ENCODE measurements at places on chromosomes 6 and 20.

- peak; percentile 52 for DNase-seq
These were observed 17.8 kb downstream of the TMEM30A start for GRCh38 chr6:75266716-75267291.

DNA sequence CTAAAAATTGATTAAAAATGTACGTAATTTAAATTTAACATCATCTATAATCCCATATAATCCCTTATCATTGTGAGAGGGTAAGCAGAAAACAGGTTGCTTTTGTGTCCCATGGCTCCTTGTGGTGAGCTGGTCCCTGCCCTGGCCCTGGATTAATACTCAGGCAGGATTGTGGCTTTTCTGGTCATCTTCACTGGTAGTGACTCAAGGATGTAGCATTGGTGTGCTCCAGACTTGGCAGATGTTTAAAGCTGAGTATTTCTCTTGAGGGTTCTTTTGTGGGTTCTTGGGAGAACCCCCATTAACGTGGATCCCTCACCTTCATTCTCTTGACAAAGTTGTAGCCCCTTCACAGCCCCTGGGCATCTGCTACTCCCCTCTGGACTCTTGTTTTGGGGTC, 39.3 kb downstream of the SNRNP48 start:
- DNase-seq: no peak

- DNase-seq: no peak
These were observed 179.8 kb downstream of the LINC00237 start for GRCh38 chr20:20926222-20926905.

DNA sequence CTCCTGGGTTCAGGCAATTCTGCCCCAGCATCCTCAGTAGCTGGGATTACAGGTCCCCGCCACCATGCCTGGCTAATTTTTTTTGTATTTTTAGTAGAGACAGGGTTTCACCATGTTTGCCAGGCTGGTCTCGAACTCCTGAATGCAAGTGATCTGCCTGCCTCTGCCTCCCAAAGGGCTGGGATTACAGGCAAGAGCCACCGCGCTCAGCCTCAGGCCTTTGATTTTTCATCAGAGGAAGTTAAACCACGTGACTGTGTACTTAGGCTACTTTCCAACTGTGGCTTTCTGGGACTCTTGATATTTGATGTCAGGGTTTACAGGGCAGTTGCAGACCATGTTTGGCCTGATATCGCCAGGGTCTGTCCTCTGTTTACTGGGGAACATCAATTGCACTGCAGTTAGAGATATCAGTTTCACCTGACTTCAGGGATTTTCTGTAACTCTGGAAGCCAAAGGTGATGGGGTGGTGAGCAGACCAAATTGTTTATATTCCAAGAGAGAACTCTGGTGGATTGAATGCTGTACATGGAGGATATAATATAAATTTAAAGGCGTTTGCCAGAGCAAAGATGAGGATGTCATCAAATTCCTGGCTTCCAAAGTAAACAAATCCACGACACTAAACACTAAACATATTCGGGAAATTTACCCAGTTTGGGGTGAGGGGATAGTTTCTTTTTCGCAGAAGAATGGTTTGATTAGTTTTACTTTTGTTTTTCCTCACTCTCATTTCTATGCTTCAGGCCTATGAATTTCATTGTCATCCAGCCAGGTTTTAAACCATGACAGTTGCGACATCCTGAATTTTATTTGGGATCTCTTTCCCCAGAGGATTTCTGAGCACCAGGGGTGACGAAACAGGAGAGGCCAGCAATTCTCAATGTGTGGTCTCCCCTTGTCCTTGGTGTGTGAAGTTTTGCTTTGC, 4.2 kb downstream of the PSMF1 start:
- peak; percentile 41 for DNase-seq

DNA sequence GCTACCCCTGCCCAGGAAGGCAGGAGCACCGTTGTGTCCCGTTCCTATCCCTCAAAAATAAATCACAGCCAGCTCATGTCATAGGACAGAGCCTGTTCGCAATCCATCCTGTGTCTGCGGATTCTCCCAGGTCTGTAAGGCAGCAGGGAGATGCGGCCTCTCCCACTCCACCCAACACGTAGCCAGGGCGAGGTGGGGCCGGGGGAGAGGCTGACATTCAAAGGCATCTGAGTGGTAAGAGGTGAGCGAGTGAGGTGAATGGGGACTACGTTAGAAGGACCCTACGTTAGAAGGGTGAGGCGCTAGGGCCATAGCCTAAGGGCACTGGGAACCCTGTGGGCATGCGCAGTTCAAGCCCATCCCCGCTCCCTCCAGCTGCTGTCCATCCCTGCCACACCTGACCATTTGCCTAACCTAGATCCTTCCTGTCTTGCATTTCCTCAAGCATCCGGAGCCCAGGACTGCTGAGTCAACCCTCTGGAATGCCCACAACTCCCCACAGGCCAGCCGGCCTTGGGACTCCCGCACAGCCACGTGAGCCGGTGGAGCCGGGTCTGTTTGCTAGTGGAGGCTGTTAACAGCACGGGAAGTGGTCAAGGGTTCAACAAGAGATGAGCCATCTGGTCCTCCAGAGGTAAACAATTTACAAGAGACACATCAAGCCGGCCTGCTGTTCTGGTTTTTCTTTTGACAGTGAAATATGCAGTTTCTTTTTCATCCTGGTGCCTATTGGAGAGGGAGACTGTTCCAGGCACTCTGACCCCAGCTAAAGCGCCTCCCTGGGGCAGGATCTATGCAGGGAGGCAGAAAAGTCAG, 45.9 kb downstream of the RIPOR3 start:
- DNase-seq: no peak

DNA sequence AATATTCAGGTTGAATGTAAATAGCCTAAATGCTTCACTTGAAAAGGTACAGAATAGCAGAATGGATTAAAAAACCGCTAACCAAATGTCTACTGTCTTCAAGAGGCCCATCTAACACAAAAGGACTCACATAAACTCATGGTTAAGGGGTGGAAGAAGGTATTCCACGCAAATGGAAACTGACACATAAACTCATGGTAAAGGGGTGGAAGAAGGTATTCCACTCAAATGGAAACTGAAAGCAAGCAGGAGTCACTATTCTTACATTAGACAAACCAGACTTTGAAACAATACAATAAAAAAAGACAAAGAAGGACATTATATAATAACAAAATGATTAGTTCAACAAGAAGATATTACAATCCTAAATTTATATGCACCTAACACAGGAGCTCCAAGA, 38.3 kb upstream of the PKIB start:
- no peak for DNase-seq

DNA sequence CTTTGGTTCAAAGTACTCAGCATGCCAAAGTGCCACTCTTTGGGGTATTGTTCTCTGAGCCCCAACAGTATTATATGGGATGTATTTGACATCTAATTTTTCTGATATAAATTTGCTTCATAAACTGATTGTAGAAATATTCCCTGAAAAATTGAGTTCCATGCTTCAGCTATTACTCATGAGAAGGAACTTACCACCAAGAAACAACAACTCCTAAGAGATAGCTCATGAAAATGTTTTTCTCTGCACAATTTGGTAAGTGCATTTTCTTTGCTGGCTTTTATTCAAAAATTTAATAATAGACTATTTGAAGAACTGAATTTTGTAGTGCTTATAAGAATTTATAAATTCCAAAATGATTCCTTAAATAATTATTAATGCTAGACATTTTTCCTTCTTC, 12.8 kb upstream of the TPD52L1 start:
- DNase-seq: no peak

DNA sequence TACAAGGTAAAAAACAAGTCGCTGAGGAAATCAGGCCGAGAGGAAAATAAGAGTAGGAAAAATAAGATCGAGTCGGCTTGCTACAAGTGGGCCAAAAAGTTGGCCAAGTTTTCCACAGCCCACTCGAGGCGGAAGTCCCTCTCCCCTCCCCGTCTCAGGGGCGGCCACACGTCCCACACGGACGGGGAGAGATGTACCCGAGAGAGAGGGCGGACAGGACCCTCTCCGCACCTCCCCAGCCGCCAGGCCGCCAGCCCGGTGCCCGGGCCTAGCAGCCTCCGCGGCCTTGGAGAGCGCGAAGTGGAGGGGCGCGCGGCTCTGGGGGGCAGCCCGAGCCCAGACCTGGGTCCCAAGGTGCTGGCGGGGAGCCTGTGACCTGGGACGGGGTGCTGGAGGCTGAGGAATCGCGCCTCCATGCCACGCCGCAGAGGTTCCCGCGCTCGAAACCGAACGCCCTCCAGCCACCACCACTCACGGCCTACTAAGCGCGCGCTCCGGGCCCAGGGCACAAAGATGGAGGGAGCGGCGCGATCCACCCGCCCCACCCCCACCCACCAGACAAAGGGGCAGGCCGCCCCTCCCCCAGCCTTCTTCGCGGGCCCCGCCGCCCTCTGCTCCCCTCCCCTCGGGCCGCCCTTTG, 1.9 kb upstream of the HMGA1 start:
- no peak for DNase-seq

DNA sequence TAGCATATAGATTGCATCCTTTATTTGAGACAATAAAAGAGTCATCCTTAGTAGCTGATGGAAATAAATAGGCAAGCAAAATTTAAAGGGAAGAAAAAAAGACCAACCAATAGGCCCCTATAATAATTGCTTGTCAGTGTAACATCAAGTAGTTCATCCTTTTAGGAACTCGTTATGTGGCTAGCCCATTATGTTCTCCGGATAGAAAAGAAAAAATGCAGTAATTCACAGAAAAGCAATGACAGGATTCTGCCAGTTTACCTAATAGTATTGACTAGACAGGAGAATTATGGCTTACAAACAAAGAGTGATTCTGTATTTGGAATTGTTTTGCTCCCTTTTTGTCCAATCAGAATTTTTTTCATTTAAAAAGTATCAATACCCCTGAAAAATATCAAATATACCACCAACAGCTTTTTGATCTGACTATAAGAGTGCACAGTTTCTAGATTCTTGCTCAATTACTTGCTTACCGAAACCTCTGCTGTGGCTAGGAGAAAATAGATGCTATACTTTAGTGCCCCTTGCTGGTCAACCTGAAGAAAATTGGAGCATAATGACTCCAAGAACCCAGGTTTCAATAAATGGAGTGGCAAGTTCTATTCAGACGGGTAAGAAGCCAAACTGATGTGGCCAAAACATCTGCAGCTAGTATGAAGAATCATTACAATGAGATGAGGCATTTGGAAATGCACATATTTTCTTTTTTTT, 91.5 kb upstream of the SASH1 start:
- DNase-seq: peak; percentile 24

DNA sequence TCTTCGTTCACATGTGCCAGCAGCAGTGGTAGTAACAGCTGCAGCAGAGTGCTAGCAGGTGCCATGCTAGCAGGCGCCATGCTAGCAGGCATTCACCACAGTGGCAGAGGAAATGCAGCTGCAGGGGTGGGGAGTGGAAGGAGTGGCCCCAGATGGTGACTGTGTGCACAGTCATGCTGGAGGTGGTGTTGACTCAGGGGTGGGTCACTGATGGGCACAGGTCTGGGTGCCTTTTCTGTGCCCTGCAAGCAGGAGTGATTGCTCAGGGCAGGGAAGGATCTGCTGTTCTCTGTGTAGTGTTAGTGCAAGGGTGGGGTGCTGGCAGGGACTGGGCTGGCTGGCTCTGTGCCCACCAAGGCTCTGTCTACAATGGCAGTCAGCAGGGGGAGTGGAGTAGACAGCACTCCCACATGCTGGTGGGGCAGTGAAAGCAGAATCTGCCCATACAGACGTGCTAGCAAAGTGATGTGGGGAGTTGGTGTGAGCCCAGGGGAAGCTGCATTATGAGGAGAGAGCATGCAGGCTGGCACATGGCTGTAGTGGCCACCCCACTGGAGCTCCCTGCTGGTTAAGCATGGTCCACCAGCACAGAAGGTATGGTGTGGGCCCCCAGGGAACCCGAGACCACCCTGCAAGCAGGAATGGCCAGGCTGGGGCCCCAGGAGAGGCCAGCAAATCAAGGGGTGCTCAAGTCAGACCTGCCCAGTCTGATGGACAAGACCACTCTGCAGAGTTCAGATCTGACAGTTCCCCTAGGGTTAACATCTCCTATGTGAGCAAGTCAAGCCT, 11.4 kb upstream of the TSPYL4 start:
- no peak for DNase-seq

DNA sequence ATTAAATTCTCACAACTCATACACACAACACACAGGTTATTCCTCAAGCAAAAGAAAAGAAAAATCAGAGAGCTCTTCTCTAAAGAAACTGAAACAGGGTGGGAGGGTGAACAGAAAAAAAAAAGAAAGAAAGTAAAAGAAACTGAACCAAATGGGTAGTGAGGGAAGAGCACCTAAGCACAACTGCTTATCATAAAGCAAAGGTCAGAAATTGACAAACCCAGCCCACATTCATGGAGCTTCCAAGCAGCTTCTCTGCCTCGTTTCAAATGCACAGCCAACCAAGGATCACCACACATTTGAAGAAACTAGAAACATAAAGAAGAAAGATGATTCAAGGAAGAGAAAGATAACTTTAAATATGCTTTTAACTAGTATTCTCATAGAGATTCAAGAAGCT, 90.5 kb downstream of the RNGTT start:
- no peak for DNase-seq

DNA sequence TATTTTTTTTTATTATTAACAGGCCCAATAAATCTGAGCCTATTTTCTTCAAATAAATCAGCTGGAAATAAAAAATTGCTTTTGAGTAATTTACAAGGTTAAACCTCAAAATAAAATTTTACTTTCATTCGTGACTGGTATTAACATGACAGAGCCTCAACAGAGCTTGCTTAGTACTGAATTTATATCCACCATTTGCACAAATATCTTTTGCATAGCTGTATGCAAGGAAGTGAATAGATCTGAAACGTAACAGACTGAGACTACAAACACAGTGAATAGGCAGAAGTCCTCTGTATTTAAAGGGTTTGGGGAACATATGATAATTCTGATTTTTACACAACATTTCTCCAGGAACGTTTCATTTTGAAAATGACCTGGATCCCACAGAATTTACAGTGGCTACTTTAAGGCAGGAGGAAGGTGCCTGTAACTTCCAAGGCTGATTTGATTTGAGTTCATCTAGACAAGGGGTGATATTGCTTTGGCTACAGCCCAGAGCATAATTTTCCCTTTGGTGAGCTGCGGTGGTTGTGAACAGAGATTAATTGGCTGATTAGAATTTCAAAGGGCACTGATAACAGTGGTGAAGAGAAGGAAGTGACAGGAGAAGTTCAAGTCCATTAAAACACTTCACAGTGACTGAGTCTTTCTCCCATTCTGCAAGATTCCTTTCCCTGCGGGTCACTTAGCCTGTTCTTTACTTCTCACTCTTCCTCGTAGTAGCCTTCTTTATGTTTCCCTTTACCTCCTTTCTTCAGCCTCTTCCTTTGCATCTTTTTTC, 121.2 kb upstream of the SASH1 start:
- no peak for DNase-seq

- DNase-seq: peak; percentile 79
These were observed 39.9 kb downstream of the SLC52A3 start for GRCh38 chr20:728256-728944.

GRCh38 chr6:93416571-93417420, 2.6 kb downstream of the EPHA7 start:
- DNase-seq: no peak

GRCh38 chr6:56902641-56903464, 52.1 kb upstream of the BEND6 start:
- DNase-seq: peak; percentile 57

- no peak for DNase-seq
These were observed 116.0 kb upstream of the SLC35B3 start for GRCh38 chr6:8551386-8551785.

Data from KBM-7 (cell line).